ENCODE measurements at places on chromosomes 7 and 10.

- DNase-seq: no peak
These were observed 124.7 kb downstream of the BICC1 start for GRCh38 chr10:58637352-58637751.

- no peak for DNase-seq
These were observed 4.3 kb downstream of the PDCD4 start for GRCh38 chr10:110876000-110876399.

DNA sequence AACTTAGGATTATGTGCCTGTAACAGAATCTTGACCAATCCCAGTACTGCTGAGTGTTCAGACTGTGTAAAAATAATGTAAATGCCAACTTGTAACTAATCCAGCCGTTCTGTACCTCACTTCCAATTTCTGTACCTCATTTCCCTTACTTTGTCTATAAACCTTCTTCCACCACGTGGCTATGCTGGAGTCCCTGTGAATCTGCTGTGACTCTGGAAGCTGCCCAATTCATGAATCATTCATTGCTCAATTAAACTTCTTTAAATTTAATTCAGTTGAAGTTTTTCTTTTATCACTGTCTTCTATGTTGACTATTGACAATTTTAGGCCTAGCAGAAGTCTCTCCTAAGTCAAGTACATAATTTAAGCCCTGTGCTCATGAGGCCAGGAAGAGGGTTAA is 215.3 kb upstream of the RHOBTB1 start:
- DNase-seq: no peak

DNA sequence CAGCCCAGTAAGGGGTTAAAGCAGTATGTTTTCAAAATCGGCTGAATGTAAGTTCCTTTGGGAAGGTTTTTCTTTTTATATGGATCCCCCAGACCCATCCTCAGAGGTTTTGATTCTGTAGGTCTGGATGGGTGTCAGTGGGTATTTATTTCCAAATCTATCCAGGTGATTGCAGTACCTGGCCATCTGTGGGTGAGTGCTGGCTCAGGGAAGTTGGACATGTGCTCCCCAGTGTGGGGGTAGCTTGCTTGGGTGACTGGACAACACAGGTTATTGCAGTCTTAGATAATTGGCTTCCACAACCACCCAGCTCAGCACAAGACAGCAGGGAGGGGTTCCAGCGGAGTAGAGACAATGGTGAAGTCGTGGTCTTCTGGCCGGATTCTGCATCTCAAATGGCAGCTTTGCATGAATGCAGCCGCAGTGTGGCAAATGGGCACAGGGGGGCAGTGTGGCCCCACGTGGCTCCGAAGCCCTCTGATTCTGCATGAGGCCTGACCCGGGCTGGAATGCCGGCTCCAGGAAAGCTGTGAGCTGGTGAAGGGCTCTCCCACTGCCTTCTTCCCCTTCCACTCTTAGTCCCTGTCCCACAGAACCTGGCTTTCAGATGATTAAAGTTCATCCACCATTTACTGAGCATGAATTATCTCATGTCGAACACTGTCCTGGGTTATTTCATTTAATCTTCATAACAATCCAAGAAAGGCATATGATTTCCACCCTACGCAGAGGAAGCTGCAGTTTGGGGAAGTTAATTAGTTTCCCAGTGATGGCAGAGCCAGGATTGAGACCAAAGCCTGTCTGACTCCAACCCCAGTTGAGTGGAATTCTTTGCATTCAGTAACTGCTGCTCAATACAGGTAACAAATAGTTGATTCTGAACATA is 64.5 kb upstream of the SYPL1 start:
- peak; percentile 95 for DNase-seq

GRCh38 chr7:97016381-97017191 is 8.0 kb downstream of the DLX5 start:
- DNase-seq: peak; percentile 92

- DNase-seq: no peak
These were observed 173.2 kb downstream of the WNT2 start for GRCh38 chr7:117149692-117150091.

- peak; percentile 2 for DNase-seq
These were observed 1.2 kb upstream of the LSM8 start for GRCh38 chr7:118182593-118183427.
